A549 treated with Mapracorat at 1 μM for 4 hours (cell line): ENCODE measurements at places on chromosomes 7 and 10. TPM values are rescaled to one million over a fixed set of nuclear protein-coding genes. Genes with fewer than 3 reads are reported as not detected.

PLPP4 gene
- 0.16 to 0.25 TPM (median 0.19 TPM) in 3 of 5 replicates, not detected in the others for total RNA-seq

BHLHA15 gene
- total RNA-seq = 0.21 to 0.71 TPM (median 0.43 TPM) in 5 replicates

WEE2 gene
- total RNA-seq = not detected in 5 replicates

PRPS1L1 gene
- total RNA-seq = not detected in 5 replicates

TPST1 gene
- total RNA-seq = 5.7 to 8.8 TPM (median 7.9 TPM) in 5 replicates

PAPOLB gene
- not detected in 5 replicates for total RNA-seq

PPP1R3C gene
- total RNA-seq = 22.1 to 28.4 TPM (median 23.7 TPM) in 5 replicates

ADAM22 gene
- total RNA-seq = 0.11 to 0.61 TPM (median 0.34 TPM) in 5 replicates

TMEM209 gene
- total RNA-seq = 12.0 to 15.9 TPM (median 14.2 TPM) in 5 replicates

OR2A1 gene
- not detected in 5 replicates for total RNA-seq

TMEM72 gene
- not detected in 5 replicates for total RNA-seq

JCAD gene
- 15.2 to 18.6 TPM (median 17.3 TPM) in 5 replicates for total RNA-seq
